ENCODE measurements at places on chromosomes 12 and 14.

DNA sequence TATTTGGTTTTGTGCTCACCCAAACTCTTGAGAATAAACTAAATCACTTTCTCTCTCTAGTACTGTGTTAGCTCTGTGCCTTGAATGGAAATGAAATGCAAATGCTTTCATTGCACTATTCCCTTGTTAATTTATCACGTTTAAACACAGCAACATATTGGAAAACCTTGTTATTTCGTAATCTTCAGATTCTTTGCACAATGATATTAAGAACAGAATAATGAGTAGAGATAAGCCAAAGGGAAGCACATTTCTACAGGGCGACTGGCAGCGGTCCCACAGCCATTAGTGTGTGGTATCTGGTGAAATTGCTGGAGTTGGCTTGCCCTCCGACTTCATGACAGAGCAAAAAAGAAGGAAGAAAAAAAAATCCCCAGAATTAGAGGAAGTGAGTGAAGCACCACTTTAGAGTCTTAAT lies 166.1 kb upstream of the E2F7 start:
- DNase-seq: peak; percentile 82

GRCh38 chr12:100201604-100202423 lies 1.2 kb downstream of the ACTR6 start:
- DNase-seq: no peak

- DNase-seq: no peak
These were observed 30.1 kb downstream of the CLEC1A start for GRCh38 chr12:10068644-10069043.

DNA sequence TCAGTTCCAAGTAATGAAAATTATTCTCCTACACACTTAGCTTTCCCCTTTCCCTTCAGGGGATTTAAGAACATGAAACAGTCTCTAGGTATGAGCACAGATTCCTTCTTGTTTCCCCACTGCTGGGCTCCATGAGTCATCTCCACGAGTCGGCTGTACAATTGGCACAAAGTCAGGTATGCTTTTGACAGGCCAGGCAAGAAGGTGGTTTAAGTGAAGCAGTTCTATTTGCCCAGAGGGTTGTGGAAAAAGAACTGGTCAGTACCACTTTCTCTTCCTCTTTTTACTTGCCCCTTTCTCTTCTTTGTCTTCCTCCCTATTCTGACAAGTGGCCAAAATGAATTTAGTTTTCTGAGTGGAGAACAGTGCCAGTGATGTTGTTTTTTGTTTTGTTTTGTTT lies 16.3 kb downstream of the DYNC1H1 start:
- DNase-seq: peak; percentile 97

GRCh38 chr12:11595080-11595479 lies 54.4 kb upstream of the ETV6 start:
- DNase-seq: no peak

GRCh38 chr12:49827051-49827400 lies 1.2 kb downstream of the NCKAP5L start:
- no peak for DNase-seq

- DNase-seq: peak; percentile 46
These were observed 413.8 kb upstream of the TMTC1 start for GRCh38 chr12:30197392-30198057.

GRCh38 chr12:26976687-26977086 lies 37.5 kb downstream of the TM7SF3 start:
- no peak for DNase-seq

DNA sequence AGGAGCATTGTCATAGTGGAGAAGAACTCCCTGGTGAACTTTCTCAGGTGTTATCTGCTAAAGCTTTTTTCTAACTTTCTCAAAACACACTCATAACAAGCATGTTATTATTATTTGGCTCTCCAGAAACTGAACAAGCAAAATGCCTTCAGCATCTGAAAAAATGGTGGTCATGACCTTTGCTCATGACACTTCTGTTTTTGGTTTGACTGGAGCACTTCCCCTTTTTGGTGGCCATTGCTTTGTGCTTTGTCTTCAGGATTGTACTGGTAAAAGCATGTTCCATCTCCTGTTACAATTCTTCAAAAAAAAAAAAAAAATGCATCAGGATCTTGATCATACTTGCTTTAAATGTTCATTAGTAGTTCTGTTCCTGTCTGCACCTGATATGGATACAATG lies 1241.6 kb upstream of the USP15 start:
- DNase-seq: no peak

DNA sequence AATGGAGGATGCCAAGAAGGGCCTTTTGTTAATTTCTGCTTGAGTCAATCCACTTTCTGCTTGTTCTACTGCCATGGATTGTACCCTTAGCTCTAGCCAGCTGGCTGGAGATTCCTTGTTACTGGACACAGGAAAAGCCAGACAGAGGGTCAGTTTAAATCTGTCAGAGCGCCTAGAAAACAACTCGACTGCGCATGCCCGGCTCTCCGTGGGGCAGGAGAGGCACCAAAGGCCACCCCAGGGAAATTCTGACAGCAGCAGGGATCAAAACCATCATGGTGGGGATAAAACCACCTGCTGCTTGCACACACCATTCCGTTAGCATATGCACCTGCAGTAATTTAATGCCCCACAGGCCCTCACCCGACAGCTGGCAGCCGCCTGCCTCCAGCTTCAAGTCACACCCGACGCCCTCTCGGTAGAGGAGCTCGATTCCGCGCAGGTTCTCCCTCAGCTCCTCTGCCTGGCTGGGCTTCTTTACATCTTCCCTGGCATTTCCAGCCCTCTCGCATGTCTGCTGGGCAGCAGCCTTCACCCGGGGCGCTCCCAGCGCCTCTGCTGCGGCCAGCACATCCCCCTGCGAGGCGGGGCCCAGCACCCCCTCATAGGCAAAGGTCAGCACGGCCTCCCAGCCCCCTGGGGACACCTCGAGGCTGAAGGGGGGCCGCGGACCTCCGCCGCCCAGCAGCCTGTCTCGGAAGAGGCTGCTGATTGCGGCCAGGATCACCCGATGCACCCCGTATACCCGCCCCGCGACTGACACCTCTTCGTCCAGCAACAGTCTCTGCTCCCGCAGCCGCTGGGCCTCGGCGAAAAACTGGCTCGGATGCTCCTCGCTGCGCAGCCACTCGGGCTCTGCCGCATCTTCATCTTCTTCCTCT lies 1.0 kb downstream of the KLHL33 start:
- DNase-seq: no peak

GRCh38 chr12:41605545-41606305 lies 417.6 kb downstream of the PDZRN4 start:
- no peak for DNase-seq

DNA sequence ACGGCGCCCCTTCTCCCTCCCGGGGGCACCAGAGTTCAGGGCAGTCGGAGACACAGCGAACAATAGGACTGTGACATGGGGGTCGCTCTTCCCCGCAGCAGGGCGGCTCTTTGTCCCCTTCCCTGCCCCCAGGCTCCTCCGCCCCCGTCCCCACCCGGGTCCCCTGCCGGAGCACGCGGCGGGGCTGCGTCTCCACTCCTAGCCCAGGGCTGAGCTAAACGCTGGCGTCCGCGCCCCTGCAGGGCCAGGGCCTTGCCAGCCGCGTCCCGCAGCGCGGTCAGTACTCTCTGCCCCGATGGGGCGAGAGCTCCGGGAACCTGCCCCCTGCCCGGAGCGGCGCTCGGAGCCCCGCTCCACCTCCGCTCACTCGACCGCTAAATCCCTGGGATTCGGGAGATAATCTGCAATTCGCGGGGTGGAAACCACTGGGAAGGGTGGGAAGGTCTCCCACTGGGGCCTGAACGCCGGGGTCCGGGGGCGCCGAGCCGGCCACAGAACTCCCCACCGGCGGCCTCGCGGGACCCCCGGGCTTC lies 825 bp upstream of the CCDC85C start:
- no peak for DNase-seq

DNA sequence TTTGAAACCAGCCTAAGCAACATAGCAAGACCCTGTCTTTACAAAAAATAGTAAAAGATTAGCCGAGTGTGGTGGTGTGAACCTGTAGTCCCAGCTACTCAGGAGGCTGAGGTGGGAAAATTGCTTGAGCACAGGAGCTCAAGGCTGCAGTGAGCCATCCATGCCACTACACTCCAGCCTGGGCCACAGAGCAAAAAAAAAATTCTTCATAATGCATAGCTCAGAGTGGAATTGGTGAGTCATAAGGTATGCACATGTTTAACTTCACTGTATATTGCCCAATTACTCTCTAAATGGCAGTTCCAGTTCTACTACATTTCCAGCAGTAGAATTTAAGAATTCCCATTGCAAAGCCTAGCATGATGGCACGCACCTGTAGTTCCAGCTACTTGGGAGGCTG lies 26.8 kb upstream of the CLIP1 start:
- DNase-seq: peak; percentile 93

GRCh38 chr14:39447175-39447661 lies 15.0 kb upstream of the FBXO33 start:
- DNase-seq: no peak

GRCh38 chr14:100041271-100041670 lies 24.0 kb upstream of the EVL start:
- no peak for DNase-seq

DNA sequence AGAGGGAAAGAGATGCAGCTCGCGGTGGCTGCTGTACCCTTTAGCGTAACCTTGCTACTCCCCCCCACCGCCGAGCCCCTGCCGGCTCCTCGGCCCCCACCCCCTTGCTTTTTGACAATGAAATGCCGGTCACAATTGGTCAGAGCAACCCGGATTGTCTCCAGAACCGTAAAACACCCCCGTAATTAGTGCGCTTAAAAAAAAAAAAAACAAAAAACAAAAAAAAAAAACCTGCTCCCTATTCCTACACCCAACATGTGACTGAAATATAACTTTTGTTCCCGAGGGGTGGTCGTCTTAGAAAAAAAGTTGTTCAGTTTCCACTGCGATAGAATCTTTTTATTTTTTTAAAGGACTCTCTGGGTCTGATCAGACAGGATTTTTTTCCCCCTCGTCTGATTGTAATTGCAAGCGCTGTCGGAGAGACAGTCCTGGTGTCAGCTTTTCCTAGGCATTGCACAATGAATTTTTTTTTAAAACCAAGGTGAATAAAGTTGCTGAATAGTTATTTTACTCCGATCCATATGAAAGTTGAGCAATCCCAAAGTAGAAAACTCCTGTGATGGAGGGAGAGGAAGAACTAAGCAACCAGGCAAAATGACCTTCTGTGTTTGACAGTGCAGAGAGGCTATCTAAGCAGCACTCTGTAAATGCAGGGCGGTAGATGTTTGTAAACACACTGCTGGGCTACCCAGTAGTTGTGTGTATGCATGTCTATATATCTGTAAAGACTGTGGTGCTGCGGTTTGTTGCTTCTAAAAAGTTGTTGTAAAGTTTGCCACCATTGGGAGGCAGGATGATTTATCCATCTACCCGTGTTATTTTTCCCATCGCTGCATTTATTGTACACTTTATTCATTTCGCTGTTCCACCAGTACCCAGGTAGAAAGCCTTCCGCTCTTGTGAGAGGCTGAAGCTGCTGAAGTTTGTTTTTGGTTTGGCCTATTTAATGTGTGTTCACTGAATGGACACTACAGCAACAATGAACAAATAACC lies 1.1 kb downstream of the ETV6 start:
- DNase-seq: peak; percentile 47

DNA sequence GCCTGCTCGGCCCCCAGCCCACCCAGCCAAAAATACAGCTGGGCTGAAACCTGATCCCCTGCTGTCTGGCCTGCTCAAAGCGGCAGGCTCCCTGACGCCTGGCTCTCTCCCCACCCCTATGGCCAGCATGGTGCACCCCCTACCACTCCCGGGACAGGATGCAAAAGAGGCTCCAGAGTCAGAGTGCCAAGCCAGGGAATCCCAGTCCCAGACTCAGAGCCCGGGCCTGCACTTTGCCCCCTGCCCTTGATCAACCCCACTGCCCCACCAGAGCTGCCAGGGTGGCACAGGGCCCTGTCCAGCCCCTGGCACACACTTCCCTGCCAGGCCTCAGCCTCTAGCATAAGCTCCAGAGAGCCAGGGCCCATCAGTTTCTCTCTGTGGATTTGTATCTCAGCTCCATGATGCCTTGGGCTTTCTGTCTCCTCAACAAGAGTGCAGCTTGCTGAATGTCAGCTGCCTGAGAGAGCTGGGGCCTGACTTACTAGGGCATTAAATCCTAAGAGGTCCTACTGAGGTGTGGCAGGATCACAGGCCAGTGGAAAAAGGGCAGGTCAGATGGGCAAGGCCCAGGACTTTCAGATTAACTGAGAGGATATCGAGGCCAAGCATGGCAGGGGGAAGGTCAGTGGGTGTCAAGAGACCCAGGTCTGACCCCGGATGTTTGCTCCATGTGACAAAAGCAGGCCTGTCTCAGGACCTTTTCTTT lies 13.9 kb downstream of the ACVRL1 start:
- no peak for DNase-seq

- DNase-seq: no peak
These were observed 1.7 kb downstream of the SLC2A3 start for GRCh38 chr12:7934091-7934888.

DNA sequence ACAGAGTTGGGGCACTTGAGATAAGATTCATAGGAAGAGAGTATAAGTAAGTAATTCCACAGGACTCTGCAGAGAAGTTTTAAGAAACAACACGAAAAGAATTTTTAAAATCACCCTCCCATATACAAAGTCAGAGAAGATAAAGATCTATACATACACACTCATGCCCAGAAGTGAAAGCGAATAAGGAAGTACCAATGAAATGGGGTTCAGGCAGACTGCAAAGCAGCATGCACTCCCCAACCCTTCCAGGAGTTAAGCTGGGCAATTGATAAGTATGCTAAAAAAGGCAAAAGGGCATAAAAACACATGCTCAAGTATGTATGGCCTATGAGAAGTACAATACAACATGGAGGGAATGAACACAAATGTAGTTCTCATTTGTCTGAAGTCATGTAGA lies 246.2 kb upstream of the GRIP1 start:
- no peak for DNase-seq

DNA sequence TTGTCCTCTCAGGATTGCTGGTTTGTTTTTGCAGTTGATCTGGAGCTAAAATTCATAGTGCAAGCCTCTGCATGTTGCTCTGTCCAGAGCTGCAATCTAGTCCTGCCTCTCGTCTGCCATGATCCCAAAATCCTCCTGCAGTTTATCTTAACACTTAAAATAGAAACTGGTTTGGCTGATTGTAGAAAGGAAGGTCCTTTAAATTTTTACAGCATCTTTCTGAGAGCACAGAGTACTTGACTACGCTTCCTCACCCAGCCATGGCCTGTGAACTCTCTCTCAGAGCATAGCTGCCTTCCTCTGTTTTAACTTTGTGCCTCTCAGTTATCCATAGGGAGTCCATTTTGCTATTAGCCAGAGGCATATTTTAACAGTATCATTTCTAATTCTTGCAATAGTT lies 877.1 kb downstream of the C12orf50 start:
- no peak for DNase-seq

DNA sequence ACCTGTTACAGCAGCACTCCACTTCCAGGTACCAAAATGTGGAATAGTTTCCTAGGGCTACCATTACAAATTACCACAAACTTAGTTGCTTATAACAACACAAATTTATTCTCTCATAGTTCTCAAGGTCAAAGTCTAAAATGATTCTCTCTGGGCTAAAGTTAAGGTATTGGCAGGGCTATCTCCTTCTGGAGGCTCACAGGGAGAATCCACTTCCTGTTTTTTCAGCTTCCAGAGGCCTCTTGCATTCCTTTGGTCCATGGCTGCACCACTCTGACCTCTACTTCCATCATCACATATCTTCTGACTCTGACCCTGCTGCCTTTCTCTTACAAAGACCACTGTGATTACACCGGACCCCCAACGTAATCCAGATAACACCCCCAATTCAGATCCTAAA lies 2.9 kb upstream of the GARIN6 start:
- DNase-seq: no peak

- DNase-seq: no peak
These were observed 736.5 kb upstream of the LMO3 start for GRCh38 chr12:17342381-17342961.
